ENCODE measurements at places on chromosomes 13 and 19. TPM values are rescaled to one million over a fixed set of nuclear protein-coding genes. Genes with fewer than 3 reads are reported as not detected.

GRCh38 chr13:76965759-76966421 is 17.6 kb downstream of the ACOD1 start:
- DNase-seq = peak; percentile 27

DNA sequence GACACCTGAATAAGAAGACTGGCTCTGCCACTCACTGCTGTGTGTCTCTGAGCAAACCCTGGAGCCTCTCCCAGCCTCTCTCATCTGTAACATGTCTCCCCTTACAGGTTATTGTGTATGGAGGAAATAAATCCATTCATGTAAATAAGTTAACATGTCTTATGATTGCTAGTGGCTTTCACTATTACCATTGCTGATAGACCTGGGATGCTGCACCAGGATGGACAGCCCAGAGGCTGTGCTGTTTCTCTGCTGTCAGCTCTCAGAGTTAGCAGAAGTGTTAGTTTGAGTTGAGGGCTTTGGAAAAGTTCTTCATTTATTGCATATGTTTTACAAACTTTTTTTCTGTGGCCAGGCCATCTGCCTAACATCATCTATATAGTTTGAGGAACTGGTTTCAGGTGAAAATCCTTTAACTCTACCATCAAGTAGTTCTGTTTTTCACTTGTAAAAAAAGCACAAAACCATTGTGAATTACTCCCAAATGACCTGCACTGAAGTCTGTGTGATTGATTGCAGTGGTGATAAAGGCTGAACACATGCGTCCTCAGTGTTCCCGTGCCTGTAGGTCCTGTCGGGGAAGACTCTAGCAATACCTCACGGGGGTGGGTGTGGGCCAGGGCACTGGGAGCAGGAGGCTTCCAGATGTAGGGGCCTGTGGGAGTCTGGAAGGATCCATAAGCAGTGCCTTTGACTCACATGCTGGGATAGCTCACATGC is 24.6 kb downstream of the MPHOSPH8 start:
- no peak for DNase-seq

DNA sequence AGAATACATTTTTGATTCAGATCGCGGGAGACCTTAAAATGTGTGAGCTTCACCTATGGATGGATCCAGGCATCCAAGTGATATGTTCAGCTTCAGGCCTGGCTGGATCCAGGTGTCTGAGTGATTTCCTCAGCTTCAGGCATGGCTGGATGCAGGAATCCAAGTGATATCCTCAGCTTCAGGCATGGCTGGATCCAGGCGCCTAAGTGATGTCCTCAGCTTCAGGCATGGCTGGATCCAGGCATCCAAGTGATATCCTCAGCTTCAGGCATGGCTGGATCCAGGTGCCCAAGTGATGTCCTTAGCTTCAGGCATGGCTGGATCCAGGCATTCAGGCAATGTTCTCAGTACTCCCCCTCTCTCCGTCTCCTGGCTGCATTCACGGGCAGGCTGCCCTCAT is 60.7 kb downstream of the KCNC3 start:
- no peak for DNase-seq

DNA sequence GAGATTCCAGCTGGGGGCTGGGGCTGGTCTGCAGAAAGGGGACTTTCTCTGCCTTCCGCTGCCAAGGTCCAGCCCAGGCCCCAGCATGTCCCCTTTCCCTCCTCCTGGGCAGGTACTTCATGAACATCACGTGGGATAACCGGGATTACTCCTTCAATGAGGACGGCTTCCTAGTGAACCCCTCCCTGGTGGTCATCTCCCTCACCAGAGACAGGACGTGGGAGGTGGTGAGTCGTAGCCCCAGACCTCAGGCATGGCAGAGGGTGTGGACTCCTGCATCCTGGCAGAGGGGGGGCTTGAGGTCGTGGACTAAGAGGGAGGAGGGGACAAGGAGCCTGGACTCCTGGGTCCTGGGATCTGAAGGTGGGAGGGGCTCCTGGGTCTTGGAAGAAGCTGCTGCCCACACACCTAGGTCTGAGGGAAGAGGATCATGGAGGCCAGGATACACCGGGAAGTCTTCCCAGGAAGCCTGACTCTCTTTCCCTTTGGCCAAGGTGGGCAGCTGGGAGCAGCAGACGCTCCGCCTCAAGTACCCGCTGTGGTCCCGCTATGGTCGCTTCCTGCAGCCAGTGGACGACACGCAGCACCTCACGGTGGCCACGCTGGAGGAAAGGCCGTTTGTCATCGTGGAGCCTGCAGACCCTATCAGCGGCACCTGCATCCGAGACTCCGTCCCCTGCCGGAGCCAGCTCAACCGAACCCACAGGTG is 20.6 kb downstream of the GRIN2D start:
- no peak for DNase-seq

GRCh38 chr19:45584332-45585157 is at the start of gene OPA3:
Gene OPA3, minus strand, starts transcription at chr19:45584802. Its CDS starts 38 bp downstream, at chr19:45584764.
- peak; percentile 100 for DNase-seq

GRCh38 chr19:40549007-40549708 is 27.5 kb upstream of the SHKBP1 start:
- DNase-seq = peak; percentile 66

- no peak for DNase-seq
Measured at GRCh38 chr13:72430923-72431322, 296.5 kb downstream of the MZT1 start.

DNA sequence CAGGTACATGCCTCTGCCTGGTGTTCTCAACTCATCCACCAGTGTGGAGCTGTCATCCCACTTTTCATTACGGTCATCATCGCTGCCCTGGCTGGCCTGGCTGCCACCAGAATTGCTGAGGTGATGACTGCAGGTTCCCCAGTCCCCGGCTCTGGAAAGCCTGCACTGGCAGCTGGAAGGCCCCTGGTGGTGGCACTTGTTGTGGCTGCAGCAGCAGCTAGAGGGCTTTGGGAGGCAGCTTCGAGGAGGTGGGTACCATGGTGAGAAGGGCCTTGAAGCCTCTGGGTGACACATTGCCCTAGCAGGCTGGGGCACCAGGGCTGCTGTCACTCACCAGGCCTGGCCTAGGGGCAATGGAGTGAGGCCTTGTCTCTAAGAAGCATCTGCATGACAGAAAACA is 25.3 kb upstream of the ZNF14 start:
- DNase-seq = no peak

- DNase-seq = no peak
Measured at GRCh38 chr19:18421371-18421959, 2.3 kb downstream of the SSBP4 start.

DNA sequence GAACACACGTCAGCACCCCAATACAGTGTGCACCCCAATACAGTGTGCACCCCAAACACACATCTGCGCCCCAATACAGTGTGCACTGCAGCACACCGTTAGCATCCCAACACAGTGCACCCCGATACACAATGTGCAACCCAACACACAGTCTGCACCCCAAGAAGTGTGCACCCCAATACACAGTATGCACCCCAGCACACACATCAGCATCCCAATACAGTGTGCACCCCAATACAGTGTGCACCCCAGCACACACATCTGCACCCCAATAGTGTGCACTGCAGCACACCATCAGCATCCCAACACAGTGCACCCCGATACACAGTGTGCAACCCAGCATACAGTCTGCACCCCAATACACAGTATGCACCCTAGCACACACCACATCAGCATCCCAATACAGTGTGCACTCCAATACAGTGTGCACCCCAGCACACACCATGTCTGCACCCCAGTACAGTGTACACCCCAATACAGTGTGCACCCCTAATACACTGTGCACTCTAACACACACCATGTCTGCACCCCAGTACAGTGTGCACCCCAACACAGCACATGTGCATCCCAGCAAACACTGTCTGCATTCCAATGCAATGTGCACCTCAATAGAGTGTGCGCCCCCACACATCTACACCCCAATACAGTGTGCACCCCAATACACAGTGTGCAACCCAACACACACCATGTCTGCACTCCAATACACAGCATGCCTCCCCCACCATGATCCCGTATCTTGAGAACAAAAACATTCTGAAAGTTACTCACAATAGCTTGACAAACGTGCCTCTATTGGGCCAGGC is 855 bp upstream of the CARS2 start:
- no peak for DNase-seq

GRCh38 chr13:56015919-56016318 is 1124.8 kb upstream of the PRR20A start:
- no peak for DNase-seq

DNA sequence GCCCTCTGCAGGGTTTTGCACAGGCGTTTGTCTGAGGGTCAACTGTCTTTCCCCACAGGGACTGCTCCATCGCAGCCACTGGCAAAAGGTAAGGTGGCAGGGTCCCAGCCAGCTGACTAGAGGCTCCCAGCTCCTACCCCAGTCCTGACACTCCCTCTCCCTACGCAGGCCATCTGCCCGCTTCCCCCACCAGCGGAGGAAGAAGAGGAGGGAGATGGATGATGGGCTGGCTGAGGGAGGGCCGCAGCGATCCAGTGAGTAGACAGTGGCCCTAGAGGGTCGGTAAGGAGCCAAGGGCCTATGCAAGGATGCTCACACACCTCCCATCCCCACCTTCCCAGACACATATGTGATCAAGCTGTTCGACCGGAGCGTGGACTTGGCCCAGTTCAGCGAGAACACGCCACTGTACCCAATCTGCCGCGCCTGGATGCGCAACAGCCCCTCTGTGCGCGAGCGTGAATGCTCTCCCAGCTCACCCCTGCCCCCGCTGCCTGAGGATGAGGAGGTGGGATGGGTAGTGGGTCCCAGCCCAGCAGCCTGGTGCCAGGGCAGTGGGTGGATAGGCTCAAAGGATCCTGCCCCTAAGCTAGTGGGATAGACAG is 4.0 kb downstream of the HSPB6 start:
- DNase-seq = no peak

DNA sequence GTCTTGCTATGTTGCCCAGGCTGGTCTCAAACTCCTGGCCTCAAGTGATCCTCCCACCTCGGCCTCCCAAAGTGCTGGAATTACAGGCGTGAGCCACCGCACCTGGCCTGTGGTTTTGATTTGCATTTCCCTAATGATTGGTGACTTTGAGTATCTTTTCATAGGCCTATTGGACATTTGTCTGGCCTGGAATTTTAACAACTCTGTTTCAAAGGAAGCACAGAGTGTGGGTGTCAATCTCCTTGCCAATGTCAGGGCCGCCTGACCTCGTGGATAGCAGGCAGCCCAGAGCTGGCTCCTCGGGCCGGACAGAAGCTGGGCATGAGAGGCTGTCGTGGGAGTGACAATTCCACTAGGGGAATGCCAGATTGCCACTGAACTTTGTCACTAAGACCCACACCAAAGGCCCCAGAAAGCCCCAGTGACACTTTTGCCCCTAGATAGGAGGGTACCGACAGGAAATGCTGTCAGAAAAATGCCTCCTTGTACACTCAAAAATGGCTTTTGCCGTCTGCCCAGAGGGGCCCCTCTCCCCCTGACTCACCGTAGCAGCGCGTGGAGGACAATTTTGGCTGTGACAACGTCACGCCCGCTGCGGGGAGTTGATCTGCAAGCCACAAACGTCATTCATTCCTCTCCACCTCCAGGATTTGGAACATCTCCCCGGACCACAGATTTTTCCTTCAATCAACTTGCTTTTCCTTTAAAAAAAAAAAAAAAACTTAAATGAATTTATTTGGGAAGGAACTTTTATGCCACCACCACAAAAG is 11.7 kb upstream of the ADGRE5 start:
- DNase-seq = no peak

- no peak for DNase-seq
Measured at GRCh38 chr13:62337109-62337880, 921.6 kb upstream of the PCDH20 start.

- DNase-seq = no peak
Measured at GRCh38 chr19:13604902-13605586, 98.8 kb upstream of the CACNA1A start.

GRCh38 chr19:51931921-51932320 is 4.6 kb downstream of the ZNF613 start:
- no peak for DNase-seq

- DNase-seq = no peak
Measured at GRCh38 chr19:47495478-47496372, 11.7 kb upstream of the KPTN start.

GRCh38 chr19:16586991-16587832 is 15.0 kb upstream of the SLC35E1 start:
- DNase-seq = no peak

- no peak for DNase-seq
Measured at GRCh38 chr19:50949861-50950260, 3.0 kb downstream of the KLK5 start.

DNA sequence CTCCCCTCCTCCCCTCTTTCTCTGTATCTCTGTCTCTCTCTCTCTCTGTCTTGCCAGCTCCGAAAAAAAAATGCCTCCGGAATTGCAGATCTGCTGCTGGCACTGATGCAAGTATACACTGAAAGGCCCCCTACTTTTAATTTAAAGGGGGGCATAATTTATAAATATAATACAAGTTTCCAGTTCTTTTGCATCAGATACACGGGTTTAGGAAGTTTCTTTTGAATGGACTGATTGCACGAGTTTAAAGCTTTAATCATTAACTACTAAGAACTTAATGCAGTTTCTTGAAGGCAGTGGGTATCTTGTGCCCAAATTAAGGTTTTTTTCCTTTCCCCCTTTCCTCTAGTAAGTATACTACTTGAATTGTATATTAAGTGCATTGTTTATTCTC is 1.4 kb downstream of the FGF9 start:
- DNase-seq = no peak

- no peak for DNase-seq
Measured at GRCh38 chr19:343451-343931, 1.1 kb downstream of the MIER2 start.

DNA sequence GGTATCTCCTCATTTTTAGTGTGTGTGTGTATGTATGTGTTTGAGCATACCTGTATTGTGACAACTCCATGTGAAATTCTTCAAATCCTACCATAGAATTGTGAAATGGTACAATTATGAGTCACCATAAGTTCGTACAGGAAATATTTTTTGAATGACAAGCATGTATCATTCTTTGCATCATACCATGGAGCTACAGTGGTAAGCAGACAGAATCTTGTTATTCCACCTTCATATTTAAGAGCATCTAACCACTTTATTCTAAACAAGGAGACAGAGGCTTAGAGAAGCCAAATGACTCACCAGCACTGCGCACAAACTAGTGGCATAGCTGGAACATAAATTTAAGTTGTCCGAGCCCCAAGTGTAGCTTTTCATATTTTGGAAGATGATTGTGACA is 4.5 kb upstream of the EPSTI1 start:
- DNase-seq = no peak

Gene CACNG8
- 0.23 TPM for polyA plus RNA-seq

Gene HCST
- polyA plus RNA-seq = 3.3 TPM

Gene KIRREL2
- 12.0 TPM for polyA plus RNA-seq

Gene CYP4F22
- polyA plus RNA-seq = 0.22 TPM

Gene ZNF98
- polyA plus RNA-seq = 1.1 TPM

Gene ZNF491
- 4.0 TPM for polyA plus RNA-seq

Gene UFM1
- 106 TPM for polyA plus RNA-seq

Gene PCDH17
- 20.5 TPM for polyA plus RNA-seq

Gene ZNF460
- 4.2 TPM for polyA plus RNA-seq

Gene ZNF846
- polyA plus RNA-seq = 20.5 TPM

Gene ZNF575
- polyA plus RNA-seq = 2.3 TPM

Gene CNFN
- 1.5 TPM for polyA plus RNA-seq

Gene ADGRE3
- polyA plus RNA-seq = 0.16 TPM

Gene RNF126
- 21.1 TPM for polyA plus RNA-seq

All from renal cortex interstitium (tissue), 15 donors.